ENCODE measurements at places on chromosomes 2 and 18.

DNA sequence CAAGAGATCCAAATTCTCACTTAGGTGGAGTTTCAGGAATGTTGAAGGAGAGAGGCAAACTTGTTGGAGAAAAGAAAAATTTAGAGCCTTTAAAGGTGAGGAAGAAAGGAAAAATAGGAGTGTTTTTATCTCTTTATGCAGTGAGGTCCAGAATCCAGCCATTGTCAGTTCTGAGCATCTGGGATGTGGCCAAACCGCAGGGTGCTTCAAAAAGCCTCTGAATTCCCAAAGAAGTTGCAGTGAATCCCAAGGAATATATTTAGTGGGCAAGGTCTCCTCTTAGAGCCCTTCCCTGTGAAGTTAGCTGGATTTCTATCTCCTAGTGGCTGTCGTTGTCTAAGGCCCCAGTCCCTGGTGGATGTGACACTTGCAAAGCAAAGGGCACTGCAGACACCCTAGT lies 51.2 kb downstream of the MTCL1 start:
- DNase-seq = no peak

- DNase-seq = no peak
These were observed 513 bp downstream of the THOC1 start for GRCh38 chr18:267380-267687.

- peak; percentile 49 for DNase-seq
These were observed 14.3 kb upstream of the MFF start for GRCh38 chr2:227310756-227311110.

DNA sequence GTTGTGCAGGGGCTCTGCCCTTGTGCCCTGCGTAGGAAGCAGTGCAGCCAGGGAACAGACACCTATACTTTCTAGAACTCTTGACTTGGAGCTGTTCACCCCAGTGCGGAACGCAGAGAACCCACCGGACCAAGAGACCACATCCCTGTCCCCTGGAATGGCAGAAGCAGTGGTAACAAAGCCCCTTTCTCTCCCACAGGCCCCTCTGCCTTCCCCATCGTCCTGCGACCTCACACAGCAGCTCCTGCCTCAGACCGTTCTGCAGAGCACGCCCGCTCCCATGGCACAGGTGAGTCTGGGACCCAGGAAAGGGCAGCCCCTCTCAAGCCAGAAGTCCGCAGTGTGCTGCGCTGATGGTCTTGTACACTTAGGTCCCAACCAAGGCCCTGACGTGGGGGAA lies 24.6 kb upstream of the RPL31 start:
- DNase-seq = no peak

GRCh38 chr2:15059870-15060512 lies 427.5 kb downstream of the LRATD1 start:
- DNase-seq = no peak

- DNase-seq = no peak
These were observed 50.4 kb downstream of the MBD2 start for GRCh38 chr18:54173980-54174630.

- DNase-seq = no peak
These were observed 79.0 kb downstream of the OLA1 start for GRCh38 chr2:174169372-174169771.

GRCh38 chr2:122263746-122264145 lies 508.3 kb downstream of the TSN start:
- DNase-seq = no peak

DNA sequence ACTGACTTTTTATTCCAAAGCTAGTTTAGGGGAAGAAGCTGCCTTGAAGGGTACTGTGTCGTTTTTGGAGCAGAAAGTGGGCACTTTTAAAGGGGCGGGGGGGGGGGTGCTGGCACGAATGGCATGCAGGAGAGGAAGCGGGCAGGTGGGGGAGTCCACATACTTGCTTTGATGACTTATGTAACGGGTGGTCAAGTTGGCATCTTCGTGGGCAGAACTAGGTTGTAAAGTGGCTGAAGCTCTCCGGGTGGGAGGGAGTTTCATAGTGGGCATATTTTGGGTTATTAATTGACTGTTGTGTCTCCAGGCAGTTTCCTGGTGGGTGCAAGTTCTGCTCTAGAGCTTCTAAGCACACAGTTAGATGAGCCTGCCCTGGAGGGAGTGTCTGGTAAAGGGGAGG lies 19.9 kb downstream of the PCARE start:
- peak; percentile 50 for DNase-seq

GRCh38 chr18:34976123-34976522 lies 65.1 kb upstream of the MAPRE2 start:
- DNase-seq = no peak

DNA sequence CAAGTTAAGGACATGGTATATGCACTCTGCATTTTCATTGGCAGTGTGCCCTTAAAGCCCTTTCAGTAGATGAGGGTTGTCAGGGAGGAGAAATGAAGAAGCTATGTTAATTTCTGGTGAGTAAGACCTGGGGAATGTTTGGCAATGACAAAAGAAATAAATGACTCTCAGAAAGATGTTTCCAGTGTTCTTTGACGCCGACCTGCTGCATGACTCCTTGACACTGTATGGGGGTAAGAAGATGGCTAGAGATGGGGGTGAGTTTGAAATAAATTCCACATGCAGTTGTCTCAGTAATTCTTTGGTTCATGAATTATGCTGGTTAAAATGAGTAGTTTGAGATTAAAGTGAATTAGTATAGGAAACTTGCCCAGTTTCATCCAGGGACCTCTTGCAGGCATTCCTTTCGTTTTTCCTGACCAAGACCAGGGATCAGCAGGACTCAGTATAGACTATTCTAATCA lies 5.9 kb downstream of the CCDC121 start:
- peak; percentile 27 for DNase-seq

DNA sequence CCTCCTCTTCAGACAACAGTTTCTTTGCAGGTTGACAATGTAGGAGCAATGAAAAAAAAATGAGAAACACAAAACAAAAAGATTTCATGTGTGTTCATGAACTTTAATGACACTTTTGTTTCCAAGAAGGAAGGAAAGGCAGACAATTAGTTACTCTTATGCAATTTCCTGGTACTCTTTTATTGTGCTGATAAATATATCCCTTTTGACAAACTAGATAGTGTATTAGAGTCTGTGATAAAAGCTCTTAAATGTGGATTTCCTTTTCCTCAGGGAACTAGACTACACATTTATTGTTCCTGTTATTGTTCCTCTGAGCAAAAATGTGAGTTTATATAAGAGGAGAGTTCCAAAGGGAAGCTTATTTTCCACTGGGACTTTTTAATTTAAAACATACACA lies 188.7 kb upstream of the NRXN1 start:
- no peak for DNase-seq

DNA sequence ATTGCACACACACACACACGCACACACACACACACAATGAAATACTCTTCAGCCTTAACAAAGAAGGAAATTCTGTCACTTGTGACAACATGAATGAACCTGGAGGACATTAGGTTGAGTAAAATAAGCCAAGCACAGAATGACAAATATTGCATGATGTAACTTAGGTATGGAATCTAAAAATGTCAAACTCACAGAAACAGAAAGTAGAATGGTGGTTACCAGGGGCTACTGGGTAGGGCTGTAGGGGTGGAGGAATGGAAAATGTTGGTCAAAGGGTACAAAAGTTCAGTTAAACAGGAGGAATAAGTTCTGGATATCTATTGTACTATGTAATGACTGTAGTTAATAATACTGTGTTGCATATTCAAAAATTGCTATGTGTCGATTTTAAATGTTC lies 29.5 kb downstream of the SCN2A start:
- no peak for DNase-seq

DNA sequence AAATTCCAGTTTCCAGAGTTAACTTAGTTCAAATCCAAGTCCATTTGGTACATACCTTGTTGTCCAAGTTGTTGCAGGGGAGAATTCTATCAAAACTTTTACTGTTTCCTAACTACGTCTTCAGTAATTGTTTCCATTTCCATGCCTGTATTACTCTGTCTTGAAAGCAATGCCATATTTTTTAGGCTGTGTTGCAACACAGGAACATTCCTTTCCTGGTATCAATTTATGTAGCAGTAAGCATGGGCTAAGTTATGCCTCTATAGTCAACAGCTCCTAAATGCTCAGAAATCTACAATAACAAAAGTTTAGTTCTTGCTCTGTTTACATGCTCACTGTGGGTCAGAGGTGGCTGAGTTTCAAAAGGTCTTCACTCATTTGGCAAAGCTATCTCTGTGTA lies 1943.8 kb upstream of the PIK3C3 start:
- no peak for DNase-seq

DNA sequence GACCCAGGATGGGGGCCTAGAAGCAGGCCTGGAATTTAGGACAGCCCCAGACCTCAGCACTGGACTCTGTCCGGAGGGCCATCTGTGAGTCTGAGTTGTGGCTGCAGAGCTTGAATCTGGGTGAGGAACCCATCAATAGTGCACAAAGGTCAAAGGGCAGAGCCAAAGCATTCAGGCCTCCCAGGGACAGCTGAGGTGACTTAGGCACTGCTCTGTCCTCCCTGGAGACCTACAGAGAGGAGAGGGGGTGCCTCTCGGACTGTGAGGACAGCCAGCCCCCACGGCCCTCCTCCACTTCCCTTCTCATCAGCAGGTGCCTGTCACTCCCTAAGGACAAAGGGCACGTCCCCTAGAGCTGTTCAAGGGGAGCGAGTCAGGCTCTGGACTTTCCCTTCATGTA lies 25.1 kb upstream of the PRLH start:
- no peak for DNase-seq

GRCh38 chr2:109513749-109514588 lies 99.8 kb downstream of the SEPTIN10 start:
- DNase-seq = peak; percentile 75

DNA sequence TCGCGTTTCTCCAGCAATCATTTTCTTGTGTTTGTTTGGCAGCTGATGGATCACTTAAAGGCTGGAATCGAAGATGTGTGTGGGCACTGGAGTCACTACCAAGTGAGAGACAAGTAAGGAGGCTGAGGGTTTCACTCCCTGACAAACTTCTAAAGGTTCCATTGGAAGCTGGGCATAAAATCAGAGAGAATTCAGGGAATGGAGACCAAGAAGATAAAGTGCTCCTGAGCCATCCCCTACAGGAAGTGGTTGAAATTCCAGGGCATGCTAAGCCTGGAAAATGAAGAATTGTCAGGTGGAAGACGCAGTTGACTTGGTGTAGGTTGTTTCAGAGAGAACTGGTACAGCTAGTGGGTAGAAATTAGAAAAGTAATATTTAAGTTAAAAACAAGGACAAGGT lies 39.1 kb downstream of the SLC9A4 start:
- DNase-seq = no peak

GRCh38 chr2:9087121-9087681 lies 83.7 kb upstream of the MBOAT2 start:
- peak; percentile 35 for DNase-seq

DNA sequence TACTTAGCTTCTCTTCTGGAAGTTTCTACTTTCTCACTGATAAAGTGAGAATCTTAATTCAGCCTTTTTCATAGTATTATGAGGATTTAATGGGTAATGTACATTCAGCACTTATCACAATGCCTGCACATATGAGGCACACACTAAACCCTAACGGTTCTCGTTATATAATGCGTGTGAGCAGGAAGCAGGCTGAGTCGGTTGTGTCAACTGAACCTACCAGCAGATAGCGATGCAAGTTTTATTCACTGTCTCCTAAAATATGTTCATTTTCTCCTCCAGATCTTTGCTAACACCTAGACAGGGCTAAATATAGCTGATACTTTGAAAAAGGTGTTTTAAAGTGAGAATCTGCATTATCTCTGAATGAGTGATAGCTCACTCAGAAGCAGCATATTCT lies 201.6 kb downstream of the ALPK2 start:
- no peak for DNase-seq

DNA sequence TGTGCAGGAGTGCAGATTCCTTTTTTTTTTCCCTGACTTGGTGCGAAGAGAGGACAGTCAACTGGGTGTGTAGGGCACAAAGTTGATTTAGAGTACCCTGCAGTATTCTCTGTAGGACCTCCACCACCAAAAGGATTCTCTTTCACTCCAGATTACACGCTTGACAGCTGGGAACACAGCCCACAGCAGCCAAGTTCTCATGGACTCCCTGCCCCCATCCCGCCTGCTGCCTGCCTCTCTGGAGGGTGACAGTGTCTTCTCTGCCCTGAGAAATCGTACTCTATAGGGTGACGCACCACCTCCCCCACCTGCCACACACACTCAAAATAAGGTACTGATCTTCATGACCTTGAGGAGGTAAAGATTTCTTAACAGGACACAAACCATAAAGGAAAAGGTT lies 26.6 kb upstream of the IHH start:
- no peak for DNase-seq

- DNase-seq = no peak
These were observed 10.5 kb downstream of the CTDP1 start for GRCh38 chr18:79690071-79690470.

DNA sequence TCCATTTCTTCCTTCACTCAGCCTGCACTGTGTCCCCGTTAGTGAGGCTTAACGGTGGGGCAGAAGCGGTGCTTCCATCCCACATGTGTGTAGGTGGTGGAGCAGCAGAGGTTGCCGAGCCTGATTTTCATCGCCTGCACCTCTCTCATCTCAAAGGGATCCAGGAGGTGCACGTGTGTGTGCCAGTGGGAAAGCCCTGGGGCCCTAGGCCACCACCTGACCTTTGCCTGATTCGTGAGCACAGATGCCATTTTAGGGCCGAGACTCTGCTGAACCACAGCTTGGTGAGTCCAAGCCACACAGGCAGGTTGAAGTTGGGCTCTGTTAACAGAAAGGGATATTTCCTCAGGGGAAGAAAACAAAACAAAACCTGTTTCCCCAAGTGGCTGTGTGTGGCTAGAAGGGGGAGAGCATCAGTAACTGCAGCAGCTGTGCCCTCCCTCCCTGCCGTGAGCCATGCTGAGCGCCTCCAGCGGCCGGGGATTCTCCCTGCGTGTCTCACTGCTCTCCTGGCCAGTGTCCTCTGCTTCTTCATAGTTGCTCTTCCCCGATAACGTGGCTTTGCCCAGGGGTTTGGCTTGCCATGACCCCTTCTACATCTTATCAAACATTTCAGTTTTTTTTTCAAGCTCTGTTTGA lies 81.5 kb downstream of the MAPRE2 start:
- DNase-seq = no peak

GRCh38 chr2:196293751-196294515 lies 122.6 kb upstream of the STK17B start:
- peak; percentile 55 for DNase-seq

GRCh38 chr2:238690511-238690910 lies 157.4 kb upstream of the TWIST2 start:
- no peak for DNase-seq

- no peak for DNase-seq
These were observed 71.2 kb upstream of the CCBE1 start for GRCh38 chr18:59768409-59768808.

- DNase-seq = no peak
These were observed 74.2 kb upstream of the ST6GAL2 start for GRCh38 chr2:106959975-106960682.

DNA sequence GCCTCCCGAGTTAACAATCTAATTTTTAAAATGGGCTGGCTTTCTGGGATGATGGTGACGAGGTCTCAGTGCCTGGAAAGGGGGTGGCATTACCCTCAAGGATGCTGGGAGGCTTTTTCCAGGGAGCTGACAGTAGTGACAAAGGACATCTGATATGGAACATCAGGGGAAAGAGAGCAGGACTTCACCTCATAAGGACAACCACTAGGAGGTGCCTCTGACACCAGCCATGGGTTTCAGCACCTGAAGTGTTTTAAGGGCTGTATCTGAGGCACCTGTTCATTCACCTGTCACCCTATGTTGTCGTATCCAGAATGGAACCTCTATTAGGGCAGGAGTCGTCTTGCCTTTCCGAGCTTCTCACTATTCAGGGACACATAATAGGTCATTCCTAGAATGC lies 10.8 kb downstream of the IL36B start:
- DNase-seq = no peak
